ENCODE measurements at places on chromosomes 3 and 15.

DNA sequence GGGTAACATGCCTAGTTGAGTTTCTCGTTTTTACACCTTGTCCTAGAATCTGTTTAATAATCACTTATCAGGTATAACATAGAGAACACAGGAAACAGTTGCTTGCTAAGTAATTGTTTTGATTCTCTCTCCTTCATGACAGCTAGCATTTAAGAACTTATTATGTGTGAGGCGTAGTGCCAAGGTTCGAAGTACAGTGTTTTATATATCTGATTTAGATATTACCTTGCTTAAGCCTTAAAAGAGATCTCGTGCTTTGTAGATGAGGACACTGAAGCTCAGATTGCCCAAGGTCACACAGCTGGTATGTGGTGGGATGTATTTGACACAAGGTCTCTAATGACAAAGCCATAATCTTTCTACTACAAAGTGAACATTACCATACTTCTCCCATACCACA is 29.0 kb upstream of the IFT57 start:
- no peak for DNase-seq

DNA sequence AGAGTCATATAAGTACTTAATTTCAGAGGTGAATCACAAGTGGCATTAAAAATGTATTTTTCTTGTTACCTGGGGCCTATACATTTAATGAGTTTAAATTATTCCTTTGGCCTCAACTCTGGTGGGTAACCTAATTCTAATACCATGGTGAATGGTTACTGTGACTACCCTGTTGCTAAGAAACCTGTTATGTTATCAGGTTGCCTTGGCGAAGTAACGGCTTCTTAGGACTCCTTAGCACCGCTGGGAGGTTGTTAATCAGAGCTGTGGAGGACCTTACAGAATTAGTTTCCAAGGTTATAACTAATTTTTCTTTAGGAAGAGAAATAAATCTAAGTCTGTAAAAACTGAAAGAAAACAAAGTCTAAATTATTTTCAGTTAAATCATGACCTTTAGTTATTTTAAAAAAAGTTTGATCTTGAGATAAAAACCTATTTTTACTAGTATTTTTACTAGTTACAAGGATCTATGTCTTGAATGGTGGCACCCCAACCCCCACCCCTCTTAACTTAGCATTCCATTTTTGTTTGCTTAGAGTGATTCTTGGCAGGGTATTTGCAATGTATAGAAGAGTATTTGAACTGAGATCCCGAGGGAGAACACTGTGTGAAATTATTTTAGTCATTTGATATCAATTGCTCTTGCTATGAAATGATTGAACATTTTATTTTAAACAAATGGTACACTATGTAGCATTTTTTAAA is 155.5 kb downstream of the FNDC3B start:
- DNase-seq = no peak

DNA sequence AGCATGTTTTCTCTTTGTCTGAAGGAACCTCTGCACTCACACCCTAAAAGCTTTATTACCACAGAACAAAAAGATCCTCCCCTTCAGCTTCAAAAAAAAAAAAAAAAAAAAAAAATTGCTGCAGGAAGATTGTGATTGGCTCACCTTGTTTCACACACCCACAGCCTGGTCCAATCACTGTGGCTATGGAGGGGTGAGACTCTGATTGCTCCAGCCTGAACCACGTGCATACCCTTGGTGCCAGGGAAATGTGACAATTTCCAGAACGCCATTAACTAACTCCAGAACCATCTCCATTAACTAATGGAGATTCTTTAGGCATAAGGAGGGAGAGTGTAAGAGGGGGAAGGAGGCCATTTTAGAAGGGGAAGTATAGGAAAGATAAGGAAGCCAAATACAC is 106.5 kb upstream of the CRBN start:
- no peak for DNase-seq

- DNase-seq = no peak
Measured at GRCh38 chr3:129470861-129471260, 30.8 kb downstream of the IFT122 start.

GRCh38 chr3:40186508-40186907 is 123.0 kb upstream of the EIF1B start:
- DNase-seq = no peak

DNA sequence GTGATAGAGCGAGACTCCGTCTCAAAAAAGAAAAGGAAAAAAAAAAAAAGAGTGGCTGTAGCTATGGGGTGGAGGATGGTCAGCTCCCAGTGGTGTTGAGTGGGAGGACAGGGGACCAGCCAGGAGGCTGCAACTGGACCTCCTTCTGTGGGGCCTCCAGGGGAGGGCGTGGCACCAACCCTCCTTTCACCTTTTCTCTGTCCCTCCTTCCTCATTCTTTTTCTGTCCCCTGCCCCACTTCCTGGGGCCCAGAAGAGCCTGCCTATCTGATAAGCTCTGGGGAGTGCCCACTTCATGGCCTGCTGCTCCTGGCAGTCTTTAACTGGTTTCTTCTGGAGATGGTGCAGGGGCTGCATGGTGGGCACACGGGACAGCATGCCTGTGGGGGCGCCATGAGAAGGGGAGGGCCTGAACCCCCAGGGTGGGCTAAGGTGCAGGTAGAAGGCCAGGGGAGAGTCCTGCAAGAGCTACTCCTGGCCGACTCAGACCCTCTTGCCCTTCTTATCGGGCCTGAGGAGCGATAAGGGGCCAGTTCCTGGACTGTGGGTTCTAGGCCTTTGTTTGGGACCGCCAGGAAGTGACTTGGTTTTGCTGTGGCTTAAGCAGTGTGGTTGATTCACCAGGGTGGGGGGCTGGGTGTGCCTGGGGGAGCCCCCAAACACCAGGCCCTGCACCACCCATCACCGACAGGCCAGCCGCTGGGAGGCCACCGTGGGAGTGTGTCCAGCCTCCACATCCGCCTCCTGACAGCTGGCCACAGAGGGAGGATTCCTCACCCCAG is 49.4 kb upstream of the FLNB start:
- DNase-seq = no peak

DNA sequence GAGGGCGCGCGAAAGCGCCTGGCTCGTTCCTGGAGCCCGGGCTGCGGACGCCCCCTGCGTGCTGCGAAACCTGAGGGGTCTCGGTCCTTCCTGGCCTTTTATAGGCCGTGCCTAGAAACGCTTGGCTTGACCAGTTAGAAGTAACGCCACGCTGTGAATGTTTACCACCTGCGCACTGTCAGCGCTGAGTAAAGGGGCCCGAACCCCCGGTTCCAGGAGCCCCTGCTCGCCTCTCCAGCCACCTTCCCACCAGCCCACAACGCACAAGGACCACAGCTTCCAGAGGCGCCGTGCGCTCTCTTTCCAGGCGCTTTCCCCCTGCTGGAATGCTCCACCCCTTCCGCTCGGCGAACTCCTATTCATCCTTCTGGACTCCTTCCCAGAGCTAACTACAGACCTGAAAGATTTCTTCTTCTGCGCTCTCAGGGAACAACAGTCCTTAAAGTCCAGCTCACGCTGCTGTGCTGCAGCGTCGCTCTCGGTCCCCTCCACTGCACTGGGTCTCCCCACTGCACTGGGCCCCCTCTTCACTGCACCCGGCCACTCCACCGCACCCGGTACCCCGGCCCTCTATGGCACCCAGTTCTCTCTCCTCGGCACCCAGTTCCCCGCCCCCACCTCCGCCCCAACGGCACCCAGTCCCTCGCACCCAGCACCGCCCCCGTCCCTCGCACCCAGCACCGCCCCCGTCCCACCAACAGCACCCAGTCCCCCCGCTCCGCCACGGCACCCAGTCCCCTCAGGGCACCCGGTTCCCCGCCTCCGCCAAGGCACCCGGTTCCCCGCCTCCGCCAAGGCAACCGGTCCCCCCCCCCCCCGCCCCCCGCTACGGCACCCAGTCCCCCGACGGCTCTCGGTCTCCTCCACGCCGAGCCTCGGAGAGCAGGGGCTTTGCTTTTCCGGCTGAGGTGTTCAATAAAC is 69.8 kb downstream of the SQOR start:
- peak; percentile 16 for DNase-seq

- no peak for DNase-seq
Measured at GRCh38 chr15:66739287-66739686, 37.3 kb downstream of the SMAD6 start.

- DNase-seq = no peak
Measured at GRCh38 chr15:32029409-32029861, 880 bp upstream of the CHRNA7 start.

GRCh38 chr3:53544357-53544756 is 49.9 kb downstream of the CACNA1D start:
- no peak for DNase-seq

- DNase-seq = no peak
Measured at GRCh38 chr15:38961931-38962330, 397.3 kb upstream of the RASGRP1 start.

DNA sequence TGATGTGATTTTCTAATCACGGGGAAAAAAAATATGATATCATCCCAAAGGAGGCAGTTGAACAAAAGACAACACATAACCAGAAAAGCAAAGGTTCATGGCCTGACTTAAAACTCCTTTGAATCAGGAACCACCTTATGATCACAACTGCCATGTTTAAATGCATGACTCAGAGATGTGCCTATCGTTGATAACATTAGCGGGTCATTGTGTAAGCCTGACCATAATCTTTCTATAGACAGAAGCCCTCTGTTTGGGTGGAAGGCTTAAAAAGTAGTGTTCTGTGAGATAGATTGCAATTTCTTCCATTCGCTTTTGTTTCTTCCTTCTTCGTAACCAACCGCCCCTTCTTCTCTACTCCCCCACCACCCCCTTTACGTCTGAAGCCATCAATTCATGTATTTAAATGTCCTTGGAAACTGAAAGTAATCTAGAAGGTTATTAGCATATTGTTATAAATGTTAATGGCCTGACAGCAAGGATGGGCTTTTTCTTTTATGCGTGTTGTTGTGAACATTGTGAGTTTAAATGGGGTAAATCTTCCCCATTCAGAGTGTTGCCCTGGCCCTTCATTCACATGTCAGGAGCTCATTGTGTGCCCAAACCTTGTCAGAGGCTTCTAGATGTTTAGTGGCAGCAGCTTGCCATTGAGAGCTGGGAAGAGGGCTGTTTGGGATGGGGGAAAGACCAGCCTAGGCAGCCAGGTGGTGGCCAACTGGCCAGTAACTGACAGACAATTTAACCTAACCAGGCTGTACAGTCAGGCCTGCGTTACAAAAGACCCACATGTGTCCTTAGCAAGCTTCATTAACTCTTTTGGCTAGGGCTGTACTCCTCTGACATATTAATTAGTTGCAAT is 64.5 kb downstream of the EPHA3 start:
- no peak for DNase-seq

DNA sequence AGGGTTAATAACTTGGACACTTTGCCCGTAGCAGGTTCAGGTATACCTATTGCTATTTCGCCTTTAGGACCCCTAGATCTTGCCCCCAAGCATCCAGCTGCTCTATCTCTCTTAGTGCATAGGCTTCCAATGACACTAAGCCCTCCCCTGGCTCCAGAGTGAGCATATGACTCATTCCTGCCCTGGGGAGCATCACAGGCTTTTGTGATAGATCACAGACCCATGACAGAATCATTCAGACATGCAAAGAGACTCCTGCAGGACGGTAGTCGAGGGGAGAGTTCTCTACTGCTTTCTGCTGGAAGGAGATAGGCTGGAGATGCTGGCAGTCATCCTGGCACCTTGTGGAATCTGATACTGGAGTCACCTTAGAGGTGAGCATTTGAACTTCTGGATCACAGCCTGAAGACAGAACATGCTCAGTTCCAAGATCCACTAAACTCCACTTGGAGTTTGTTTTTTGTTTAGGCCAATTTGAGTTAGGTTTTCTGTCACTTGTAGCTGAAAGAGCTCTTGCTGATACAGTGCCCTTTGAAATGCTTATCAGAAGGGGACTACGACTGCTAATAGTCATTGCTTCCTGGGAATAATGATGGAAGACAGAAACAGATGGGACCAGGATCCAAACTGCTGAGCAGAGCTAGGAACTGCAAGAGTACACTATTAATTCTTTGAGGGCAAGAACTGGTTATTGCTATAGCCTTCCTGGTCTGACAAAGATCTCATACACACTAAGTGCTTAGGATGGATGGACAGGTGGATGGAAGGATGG is 11.0 kb downstream of the LYSMD2 start:
- peak; percentile 50 for DNase-seq

DNA sequence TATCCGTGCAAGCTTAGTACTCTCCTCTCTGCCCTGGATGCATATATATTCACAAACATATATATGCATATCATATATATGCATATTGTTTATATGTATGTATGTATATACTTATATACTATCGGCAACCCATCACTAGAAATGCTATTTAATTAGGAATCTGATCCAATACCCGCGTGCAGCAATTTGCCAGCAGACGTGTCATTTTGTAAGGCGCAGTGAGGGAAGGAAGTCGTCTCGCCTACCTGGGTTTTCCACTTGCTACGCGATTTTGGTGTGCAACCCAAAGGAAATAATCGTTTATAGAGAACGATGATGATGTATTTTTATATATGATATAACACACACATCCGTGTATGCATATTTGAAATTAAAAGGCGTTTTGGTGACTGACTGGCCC is 5.6 kb upstream of the FEZF2 start:
- no peak for DNase-seq

DNA sequence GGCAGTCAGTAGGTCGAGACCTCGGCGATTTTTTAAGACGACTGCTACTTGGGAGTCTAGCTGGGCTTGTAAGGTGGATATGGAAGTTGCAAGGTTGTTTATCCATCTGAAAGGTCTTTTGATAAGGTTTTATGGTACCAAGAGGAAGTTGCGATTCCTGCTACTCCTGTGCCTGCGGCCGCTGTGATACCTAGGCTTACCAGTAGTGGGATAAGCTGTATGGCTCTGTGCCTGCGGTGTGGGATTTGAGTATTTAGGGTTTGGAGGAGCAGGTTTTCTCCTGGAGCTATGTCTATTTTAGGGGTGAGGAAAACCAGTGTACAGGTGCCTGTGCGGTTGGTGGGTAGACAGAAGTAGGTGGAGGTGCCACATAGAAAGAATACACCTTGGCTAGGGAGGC is 1059.8 kb downstream of the SI start:
- DNase-seq = no peak

GRCh38 chr15:72227720-72228119 is 3.3 kb downstream of the PKM start:
- no peak for DNase-seq

DNA sequence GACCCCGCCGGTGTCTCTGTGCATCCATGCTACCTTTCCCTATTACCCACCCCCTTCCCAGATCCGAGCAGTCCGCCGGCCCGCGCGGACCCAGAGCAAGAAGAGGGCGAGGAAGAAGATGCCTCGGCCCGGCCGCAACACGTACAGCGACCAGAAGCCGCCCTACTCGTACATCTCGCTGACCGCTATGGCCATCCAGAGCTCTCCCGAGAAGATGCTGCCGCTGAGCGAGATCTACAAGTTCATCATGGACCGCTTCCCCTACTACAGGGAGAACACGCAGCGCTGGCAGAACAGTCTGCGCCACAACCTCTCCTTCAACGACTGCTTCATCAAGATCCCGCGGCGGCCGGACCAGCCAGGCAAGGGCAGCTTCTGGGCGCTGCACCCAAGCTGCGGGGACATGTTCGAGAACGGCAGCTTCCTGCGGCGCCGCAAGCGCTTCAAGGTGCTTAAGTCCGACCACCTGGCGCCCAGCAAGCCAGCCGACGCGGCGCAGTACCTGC is 788 bp downstream of the FOXB1 start:
- DNase-seq = no peak

GRCh38 chr3:71061037-71061436 is 522.5 kb downstream of the FOXP1 start:
- DNase-seq = no peak

Measured in activated T-cell treated with anti-CD3 and anti-CD28 coated beads, Interleukin-2, amount 50 U/mL, for 4 hours (primary cell).